ENCODE measurements at places on chromosomes 2 and 18.

DNA sequence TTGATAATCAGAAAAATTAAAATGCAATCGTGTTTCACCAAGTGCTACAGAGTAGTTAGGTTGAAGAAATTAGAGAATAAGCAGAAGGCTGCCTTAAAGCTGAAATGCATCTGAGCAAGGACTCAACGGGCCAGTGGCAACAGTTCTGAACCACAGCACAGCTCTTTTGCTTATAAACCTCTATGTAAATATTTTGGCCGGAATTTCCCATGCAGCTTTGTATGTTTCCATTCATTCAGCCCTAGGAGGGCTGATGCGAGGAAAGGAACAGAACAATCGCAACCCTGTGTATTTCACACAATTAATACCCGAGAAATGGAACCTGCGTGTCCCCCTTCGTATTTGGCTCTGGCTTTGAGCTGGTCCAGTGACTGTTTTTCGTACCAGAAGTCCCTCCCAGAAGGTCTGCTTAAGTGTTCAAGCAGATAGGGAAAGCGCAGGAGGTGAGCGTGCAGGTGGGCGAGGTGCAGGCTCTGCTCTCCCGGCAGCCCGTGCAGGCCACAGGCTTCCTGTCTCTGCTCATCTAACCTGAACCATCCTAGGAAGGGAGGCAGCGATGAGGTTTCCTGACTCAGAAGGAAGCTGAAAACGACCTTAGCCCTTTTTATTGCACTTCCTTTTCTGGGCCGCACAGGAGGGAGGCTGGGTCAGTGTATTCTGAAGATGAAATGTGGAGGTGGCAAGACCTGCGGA, 67.3 kb downstream of the ASB1 start:
- DNase-seq = no peak

DNA sequence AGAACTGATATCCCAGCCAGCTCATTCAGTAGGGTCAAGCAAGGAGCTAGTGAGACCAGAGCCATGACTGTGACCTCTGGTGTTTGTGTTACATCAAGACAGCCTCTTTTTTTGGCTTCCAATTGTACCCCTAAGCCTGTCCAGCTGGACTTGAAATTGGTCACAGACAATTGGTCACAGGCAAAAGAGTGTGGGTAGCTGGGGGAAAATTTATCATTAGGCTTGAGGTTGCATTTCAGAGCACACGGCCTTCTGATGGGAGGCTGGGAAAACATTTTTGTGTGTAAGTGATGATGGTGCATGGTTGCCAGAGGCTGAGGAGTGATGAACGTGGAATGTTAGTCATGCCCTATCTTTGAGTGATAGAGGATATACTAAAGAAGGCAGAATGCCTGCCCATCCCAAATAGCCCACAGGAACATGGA, 285.1 kb upstream of the SLC14A2 start:
- peak; percentile 70 for DNase-seq

GRCh38 chr2:165293440-165294420, 54.5 kb downstream of the SCN2A start:
- peak; percentile 92 for DNase-seq

- peak; percentile 52 for DNase-seq
Observed at GRCh38 chr2:108169982-108170625, 69.7 kb upstream of the SULT1C3 start.

DNA sequence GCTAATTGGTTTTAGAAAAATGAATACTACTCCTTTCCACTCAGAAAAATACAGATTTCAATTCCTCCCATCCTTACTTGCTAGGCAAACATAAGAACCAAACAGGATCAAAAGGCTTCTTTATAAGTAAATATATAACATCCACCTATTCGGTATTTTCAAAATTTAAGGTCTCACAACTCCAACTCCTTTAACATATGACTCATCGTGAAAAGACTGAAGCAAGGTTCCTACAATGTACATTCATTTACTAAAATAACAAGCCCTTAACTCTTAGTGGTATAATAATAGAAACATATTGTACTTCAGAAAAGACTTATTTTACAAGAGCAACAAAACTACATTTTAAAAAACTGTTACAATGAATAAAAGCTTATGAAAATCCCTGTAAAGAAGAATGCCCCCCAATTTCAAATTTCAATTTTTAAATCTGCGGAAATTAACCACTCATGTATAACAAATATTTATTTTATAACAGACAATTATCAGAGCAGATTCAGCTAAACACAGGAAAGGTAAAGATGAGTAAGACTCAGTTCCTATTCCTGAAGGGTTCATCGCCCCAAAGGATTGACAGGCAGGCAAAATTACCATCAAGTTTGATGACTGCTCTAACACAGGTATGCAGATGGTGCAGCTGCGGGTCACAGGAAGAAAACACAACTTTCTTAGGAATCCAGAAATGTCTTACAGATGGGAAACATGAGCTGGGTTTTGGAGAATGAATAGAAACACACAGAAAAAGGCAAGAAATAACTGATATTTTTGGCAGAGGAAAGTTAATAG, 96.4 kb downstream of the COBLL1 start:
- peak; percentile 3 for DNase-seq

DNA sequence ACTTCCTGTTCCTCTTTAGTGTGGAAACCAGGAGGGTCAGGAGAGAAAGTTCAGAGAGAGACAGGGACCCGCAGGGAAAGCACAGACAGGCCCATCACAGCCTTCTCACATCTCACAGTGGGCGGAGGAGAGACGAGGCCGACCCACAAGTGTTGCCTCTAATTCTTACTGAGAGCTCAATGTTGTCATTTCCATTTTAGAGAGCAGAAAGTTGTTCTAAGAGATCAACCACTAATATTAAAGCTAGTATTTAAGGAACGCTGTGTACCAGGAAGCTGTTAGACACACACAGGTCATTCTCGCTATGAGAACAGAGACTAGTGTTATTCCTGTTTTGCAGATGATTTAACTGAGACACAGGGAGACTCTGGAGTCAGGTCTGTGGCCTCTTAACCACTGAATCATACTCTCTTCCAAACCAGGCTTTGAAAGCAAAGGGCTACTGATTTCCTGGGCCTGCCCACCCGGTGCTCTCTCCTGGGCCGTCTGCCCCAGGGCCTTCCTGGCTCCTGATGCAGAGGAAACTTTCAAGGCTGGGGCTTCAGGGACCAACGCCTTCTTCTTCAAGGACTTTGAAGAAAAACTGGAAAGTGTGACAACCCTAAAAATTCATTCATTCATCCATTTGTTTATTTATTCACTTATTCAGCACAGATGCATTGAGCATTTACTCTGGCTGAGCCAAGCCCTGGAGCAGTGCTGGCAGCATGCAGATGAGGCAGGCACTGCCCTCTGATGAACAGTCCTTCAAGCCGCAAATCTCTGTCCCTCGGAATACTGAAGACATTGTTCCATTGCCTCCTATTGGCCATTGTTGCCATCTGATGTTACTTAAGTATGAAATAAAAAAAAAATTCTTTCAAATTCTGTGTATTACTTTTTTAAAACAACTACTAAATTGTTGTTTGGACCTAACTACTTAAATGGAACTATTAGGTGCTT, 37.2 kb upstream of the BIN1 start:
- peak; percentile 82 for DNase-seq

- DNase-seq = peak; percentile 26
Observed at GRCh38 chr18:44668270-44668975, 12.3 kb upstream of the SETBP1 start.

DNA sequence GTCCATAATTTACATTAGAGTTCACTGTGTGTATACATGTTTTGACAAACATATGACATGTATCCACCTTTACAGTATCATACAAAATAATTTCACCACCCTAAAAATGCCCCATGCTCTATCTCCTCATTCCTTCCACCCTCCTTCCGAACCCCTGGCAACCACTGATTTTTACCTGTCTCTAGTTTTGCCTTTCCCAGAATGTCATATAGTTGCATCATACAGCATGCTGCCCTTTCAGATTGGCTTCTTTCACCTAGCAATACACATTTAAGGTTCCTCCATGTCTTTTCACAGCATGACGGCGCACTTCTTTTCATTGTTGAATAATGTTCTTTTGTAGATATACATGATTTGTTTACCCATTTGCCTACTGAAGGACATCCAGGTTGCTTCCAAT, 10.4 kb downstream of the LRPPRC start:
- DNase-seq = no peak

- peak; percentile 72 for DNase-seq
Observed at GRCh38 chr2:54360055-54360792, 95.9 kb upstream of the SPTBN1 start.

DNA sequence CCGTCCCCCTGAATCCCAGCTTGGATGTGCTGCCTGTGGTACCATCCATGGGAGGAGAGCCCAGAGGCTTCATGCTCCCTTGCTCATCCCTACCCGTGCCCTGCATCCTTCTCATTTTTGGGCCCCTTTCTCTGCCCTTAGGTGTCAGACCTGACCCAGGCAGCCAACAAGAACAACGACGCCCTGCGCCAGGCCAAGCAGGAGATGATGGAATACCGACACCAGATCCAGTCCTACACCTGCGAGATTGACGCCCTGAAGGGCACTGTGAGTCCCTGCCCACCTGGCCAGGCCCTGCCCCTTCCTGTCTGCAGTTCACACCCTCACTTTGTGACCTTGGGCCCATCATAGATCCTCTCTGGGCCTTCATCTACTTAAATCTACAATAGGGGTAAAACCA, 2.5 kb downstream of the DES start:
- no peak for DNase-seq

DNA sequence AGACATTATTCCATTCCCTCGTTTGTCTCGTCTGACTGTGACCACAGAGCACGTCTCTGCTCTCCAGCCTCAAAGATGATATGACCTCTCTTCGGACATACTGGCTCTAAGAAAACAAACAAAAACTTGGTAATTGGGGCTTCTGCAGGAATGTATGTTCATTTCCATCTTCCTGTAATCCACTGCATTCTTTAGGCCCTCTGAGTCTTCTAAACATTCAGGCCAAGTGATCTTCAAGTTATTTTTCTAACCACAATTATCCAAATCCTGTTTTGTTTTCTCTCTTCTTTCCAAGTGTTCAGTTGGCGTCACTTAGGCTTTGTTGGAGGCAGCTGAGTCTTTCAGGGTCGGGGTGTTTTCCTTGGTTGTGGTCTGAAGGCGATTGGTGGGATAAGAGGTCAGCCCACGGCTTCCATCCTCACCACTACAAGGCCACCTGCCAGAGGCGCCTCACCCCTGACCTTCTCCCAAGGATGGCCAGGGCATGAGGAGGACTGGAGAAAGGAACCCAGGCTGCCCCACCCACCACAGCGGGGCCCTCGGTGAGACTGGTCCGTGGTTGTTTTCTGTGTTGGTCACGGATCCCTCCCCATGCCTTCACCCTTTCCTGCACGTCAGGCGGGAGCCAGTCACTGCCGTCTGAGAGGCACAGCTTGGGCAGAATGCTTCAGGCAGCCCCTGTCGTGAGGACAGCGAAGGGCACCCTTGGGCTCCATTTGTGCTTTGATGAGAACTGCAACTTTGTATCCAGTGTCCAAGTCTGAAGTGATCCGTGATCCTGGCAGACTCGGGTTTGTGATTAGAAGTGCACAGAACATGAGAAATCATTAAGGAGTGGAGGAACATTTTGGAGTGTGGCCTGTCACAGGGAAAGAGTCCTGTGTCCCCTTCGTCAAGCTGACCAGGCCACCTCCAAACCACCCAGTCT, 88.6 kb upstream of the FHL2 start:
- DNase-seq = peak; percentile 69

DNA sequence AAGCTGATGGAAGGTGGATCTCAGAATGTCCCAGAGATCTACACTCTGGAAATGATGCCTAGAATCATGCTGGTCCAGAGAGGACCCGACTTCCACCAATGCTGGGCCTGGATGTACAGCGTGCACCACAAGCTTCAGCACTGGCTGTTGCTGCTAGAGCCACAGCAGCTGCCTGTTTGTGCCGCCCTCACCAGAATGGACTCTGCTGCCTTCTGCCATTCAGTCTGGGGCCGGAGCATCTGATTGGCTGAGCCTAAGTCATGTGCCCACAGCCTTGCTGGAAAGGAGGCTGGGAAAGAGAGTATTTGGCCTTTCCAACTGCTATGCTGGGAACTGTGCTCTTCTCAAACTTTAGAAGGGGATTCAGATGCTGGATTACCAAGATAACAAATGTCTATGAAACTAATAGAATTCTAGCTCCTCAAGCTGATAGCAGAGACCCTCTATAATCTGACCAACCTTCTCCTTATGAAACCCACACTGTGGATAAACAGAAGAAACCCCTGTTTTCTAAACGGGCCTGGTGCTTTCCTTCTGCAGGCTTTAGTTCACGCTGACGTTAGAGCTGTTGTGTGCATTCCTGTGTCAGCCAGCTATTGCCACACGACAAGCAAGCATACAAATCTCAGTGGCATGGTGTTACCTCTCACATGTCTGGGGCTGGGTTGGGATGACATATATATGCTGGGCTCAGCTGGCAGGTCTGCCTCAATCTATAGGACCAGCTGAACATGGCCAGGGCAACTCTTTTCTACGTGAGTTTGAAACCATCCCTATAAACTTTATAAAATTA, 4.1 kb upstream of the LOXHD1 start:
- peak; percentile 55 for DNase-seq

- no peak for DNase-seq
Observed at GRCh38 chr18:3152294-3152693, 67.5 kb downstream of the MYOM1 start.

DNA sequence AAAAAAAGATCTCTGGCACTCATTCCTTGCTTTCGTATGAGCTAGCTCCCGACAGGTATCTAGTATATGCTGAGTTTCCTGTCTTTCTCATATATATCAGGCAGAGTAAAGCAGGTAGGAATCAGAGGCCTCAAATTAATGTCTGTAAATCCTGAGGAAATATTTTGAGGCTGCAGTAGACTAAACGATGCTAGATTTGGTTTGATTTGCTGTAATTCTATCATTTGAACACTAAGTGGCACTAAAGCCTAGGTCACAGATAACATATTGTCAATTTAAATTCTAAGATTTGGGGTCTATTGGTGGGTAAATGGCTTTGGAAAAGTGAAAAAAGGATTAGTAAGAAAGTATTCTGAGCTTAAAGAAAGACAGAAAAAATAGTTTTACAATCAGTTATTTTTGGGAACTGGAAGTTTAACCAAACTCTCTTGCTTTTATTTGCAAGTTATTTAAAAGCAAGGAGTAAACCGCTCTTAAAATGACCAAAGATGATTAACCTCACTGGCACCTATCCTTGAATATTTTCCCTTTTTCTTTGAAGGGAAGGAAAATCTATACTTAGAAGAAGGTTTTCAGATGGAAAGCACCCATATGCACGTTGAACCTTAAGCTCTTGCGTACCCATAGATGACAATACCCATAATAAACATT, 37.6 kb upstream of the SLC4A10 start:
- DNase-seq = peak; percentile 51

GRCh38 chr2:206935991-206936842, 3.1 kb upstream of the CPO start:
- DNase-seq = no peak

DNA sequence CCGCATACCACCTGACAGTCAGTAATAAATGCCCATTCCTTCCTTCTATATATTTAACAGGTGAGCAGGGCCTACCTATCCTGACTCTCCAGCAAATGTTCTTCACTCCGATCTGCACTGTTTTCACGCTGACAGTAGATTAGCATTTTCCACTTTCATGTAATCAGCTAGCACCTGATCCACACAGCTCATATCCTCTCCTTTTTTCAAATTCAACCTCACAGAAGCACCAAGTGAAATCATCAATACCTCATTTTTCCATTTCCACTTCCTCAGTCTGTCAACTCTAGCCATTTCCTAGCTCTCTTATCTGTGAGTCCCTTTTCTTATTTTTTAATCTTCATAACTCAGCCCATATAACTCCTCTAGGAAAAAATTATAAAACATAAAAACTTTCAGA, 402.8 kb downstream of the ZEB2 start:
- no peak for DNase-seq

GRCh38 chr18:55320424-55321264, 267.3 kb downstream of the TCF4 start:
- peak; percentile 54 for DNase-seq

GRCh38 chr2:62203459-62203858, 7.5 kb downstream of the B3GNT2 start:
- DNase-seq = no peak

- no peak for DNase-seq
Observed at GRCh38 chr2:192230889-192231453, 36.2 kb upstream of the TMEFF2 start.

All from GM23248 (cell line).